ENCODE measurements at places on chromosomes 6 and 20.

GRCh38 chr6:131510591-131510990 lies 62.4 kb upstream of the ARG1 start:
- DNase-seq, result no peak

GRCh38 chr6:111603040-111603439 lies 2.6 kb downstream of the TRAF3IP2 start:
- no peak for DNase-seq

DNA sequence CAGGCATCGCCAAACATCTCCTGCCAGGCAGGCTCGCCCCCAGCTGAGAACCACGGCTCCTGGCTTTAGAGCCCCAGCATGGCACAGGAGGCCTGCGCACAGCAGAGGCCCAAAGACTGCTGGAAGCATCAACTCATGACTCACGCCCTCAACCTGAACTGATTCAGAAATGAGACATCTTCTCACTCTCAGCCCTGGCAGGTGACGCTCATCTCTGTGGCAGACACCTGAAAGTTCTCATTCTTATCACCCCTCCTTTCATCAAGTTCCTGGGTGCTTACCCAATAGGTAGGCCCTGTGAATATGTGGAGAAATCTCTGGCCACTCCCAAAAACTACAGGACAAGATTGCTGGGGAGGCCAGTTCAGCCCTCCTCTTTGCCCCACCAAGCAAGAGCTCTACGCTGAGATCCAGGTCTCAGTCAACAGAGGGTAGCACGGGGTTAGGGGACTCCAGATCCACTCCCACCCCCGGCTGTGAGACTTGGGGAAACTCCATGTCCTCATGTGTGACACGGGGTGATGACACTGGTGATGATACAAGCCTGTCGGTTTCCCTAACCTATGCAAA lies 11.3 kb downstream of the NFATC2 start:
- DNase-seq, result no peak

GRCh38 chr20:60262967-60263603 lies 304.9 kb downstream of the CDH26 start:
- DNase-seq, result peak; percentile 82
